ENCODE measurements at places on chromosomes 11 and 22. TPM values are rescaled to one million over a fixed set of nuclear protein-coding genes. Genes with fewer than 3 reads are reported as not detected.

The MUC2 gene
- total RNA-seq, result 0.26 TPM

DNA sequence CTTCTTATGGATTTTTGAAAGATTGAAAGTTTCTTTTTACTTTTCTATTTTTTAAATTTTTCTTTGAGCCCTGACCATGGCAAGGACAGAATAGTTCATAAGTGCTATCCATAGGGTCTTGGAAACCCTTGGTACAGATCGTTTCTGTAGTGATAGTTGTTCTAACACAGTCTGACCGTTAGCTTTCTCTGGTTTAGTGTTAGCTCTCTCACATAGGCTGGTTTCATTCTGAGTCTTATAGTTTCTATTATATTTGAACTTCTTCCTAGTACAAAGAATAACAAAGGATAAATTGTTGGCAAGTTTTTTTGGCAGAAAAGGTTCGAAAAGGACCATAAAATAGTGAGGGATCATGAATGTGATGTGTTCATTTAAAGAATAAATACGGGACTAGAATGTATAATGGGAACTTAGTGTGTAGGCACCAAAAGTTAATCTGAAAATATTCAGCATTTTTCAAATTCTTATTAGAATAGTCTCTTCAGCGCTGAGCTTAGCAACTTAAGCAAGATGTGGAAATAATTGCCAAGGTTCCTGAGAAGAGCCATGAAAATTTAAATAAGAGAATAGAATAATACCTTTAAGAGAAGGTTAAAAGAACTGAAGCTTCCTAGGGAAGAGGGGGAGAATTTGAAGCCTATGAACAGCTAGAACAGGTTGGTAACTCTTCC lies 24.1 kb downstream of the FDX1 start:
- DNase-seq, result no peak

The MGAT3 gene
- total RNA-seq, result 11.6 TPM

The ACRV1 gene
- not detected for total RNA-seq

GRCh38 chr11:114416441-114416961 lies 16.0 kb downstream of the RBM7 start:
- no peak for DNase-seq

GRCh38 chr11:80719292-80719646 lies 1278.4 kb upstream of the TENM4 start:
- DNase-seq, result no peak

- peak; percentile 60 for DNase-seq
These were observed 1.8 kb downstream of the CDC42EP2 start for GRCh38 chr11:65316227-65317024.

- DNase-seq, result peak; percentile 50
These were observed at the start of gene NTM for GRCh38 chr11:131370090-131370751. NTM (plus strand) TSS chr11:131370615.

GRCh38 chr11:35141071-35141470 lies 2.1 kb downstream of the CD44 start:
- DNase-seq, result no peak

DNA sequence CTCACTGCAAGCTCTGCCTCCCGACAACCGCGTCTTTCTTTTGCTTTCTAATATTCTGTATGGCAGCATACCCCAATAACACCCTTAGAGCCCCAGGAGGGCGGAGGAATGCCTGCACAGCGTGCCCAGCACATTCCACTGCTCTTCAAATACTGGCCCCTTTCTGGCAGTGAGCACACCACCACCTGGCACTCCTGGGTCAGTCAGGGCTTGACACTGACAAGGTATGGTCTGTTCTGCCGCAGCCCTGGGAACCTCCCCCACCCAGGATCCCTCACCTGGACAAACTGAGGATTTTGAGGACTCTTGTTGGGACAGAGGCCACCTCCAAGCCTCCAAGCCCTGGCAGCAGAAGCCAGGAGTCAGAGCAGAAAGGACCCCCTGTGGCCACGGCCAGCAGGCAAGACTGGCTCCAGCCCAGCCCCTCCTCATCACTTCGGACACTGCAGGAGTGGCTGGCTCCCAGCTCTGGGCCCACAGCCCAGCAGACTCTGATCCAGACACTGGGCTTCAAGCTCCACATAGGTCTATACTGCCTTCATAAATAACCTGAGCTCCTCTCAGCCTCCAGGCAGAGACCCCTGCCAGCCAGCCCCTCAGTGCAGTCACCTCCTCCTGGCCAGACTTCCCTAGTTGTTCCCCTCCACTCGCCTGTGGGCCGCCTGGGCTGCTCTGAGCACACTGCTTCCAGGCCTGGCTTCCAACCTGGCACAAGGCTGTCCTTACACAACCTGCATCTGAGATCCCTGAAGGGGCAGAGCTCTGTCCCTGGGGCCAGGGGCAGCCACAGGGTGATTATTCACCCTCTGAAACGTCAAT lies 14.5 kb downstream of the CARS1 start:
- DNase-seq, result peak; percentile 22

GRCh38 chr11:1883346-1884302 lies 8.1 kb downstream of the PRR33 start:
- DNase-seq, result no peak

- DNase-seq, result no peak
These were observed 1144.5 kb upstream of the CCDC90B start for GRCh38 chr11:84430661-84431060.

The BATF2 gene
- 1.6 TPM for total RNA-seq

- no peak for DNase-seq
These were observed 31.6 kb upstream of the ARHGAP32 start for GRCh38 chr11:129223701-129224149.

DNA sequence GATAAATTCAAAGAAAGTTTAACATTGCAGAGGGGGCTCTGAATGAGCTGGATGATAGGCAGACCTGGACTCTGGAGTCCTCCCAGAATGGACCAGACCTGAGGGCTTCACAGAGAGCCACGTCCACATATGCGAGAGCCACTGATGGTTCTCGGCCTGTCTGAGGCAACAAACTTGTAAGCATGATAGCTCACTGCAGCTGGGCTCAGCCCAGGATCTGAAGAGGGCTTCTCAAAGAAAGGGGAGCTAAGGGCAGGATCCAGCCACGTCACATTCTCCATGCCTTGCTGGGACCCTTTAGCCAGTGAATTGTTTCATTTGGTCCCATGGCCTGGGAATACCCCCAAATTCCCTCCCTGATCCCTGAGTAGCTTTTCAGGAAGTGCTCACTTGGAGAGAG lies 98.9 kb downstream of the ATXN10 start:
- no peak for DNase-seq

DNA sequence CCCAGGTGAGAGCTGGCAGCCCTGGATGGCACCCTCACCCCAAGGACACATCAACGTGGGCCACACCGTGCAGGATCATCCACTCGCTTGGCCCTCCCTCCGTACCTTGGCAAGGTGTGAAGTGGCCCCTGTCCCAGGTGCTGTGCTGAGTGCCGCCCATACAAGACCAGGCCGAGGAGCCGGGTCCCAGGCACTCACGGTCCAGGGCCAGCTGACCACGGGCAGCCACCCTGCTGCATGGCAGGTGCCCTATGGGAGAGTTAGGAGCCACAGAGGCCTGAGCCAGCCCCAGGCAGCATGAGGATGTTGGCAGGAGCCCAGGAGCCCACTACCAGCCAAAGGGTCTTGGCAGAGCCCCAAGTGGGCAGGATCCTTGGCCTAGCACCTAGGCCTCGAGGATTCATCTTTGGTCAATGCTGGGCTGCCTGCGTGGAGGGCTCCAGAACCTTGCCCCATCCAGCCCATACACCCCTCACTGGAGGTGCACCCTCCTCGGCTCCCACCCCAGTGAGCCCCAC lies 19.6 kb downstream of the RTN4R start:
- no peak for DNase-seq

- no peak for DNase-seq
These were observed 202.4 kb upstream of the PDGFD start for GRCh38 chr11:104366321-104366734.

The KIF18A gene
- total RNA-seq, result not detected

GRCh38 chr11:96257036-96257435 lies 86.0 kb downstream of the MAML2 start:
- no peak for DNase-seq

DNA sequence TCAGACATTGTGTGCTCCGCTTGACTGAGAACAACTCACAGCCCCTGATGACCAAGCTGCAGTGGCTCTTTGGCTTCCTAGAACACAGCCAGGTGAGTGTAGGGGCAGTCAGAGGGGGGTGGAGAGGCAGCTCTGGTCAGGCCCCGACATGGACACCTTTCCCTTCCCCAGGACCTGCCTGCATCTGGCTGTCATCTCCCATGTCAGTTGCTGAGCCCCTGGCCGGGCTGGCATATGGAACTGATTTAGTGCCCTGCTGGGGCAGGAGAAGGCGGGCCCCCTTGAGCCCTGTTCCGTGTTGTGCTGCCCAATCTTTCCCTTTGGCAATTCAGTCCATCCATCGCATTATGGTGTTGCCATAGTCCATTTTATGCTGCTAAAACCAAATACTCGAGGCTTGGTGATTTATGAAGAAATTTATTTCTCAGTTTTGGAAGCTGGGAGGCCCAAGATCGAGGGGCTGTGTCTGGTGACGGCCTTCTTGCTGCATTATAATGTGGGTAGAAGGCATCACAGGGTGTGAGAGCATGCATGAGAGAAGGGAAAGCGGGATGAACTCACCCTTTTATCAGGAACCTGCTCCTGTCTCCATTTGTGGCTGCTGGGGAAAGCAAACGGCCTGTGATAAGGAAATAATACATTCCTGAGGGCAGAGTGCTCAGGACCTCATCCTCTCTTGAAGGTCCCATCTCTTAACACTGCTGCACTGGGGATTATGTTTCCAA lies 19.0 kb downstream of the USP35 start:
- DNase-seq, result no peak

The ANO5 gene
- total RNA-seq, result 37.5 TPM

The KRTAP5-2 gene
- total RNA-seq, result not detected

GRCh38 chr11:17691976-17692375 lies 27.4 kb upstream of the MYOD1 start:
- DNase-seq, result no peak

DNA sequence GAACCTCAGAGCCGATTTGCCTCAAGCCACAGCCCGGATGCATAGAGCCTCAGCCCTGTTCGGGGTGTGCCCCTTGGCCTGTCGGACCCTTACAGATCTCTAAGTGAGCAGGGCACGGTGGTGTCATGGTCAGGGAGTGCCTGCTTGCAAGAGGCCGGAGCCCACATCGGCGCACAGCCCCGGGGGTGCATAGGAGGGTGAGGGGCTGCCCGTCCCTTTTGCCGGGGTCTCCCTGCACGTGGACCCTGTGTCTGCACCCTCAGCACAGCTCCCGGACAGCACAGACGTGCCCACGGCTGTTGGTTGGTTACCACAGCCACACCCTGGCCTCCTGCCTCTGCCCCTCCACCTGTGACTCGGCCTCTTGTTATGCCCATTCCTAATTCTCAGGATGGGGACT lies 6.5 kb downstream of the RAB36 start:
- no peak for DNase-seq

DNA sequence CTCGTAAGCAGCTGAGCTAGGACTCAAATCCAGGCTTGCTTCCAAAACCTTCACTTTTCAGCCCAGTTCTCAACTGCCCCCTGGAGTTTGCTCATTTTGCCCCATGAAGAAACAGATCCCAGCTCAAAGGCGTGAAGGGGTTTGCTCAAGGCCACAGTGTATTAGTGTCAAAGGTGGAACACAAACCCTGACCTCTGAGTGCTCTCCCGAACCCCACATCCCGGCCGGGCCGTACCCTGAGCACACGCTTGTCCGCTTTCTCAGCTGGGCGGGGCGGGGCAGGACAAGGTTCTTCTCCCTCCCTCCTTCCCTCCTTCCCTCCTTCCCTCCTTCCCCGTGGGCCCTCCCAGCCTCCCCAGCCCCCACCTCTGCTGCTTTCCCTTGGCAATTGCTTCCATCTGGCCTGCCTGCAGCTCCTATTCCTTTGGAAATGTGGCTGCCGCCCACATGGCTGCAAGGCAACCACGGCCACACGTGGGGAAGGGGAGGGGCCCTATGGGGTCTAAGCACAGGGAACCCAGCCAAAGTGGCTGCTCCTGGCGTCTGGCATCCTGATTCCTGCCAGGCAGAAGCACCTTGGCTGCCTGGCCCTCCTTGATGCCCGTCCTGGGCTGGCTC lies 4.1 kb downstream of the ST3GAL4 start:
- DNase-seq, result peak; percentile 83

The MRGPRX4 gene
- not detected for total RNA-seq

The OR52A5 gene
- total RNA-seq, result not detected

The PDGFD gene
- 8.7 TPM for total RNA-seq
